Endothelial cell of umbilical vein (primary cell): ENCODE measurements at places on chromosomes 12 and 14.
A peak's percentile ranks its signal among the peaks of the same experiment; 100 is the strongest.

DNA sequence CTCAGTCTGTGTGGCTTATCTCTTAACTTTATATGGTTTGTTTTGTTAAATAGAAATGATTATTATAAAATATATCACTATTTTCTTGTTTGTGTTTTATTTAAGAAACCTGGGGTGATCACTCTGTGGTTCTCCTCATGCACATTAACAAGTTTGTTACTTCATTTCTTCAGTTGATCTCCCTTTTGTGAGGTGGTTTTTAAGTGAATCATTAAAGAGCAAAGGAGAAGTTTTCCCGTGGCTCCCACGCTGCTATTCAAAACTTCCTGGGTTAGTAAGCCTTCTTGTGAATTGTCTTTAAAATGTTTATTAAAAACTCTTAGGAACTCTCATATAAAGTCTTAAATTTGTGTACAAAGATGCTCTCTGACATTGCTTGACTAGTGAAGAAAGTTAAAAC is 11.8 kb downstream of the ADIPOR2 start:
- H3K27ac ChIP-seq: no peak overlapping the region
- H3K4me3 ChIP-seq: no peak overlapping the region
- peaks cover 2% of the 10 kb centered on the region for H3K4me1 ChIP-seq
- no peaks in the 10 kb centered on the region for H3K27me3 ChIP-seq
- no peak for DNase-seq

DNA sequence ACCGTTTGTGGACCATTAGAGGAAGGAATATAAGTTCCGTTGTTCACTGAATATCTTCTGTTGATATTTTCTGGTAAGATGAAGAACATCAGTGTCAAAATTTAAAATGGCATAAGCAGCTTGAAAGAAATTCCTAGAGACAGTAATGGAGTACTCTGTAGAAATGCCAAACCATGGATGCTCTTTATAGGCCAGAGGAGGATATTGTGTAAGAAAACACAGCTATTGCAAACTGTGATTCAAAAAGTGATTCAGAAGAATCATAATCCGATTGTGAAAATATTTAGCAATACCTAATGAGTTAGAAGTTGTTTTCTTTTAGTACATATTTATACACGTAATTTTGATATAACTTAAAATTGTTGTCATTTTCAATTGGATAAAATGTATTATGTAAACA is 102.8 kb downstream of the SLC16A7 start:
- DNase-seq: no peak
- no peaks in the 10 kb centered on the region for H3K36me3 ChIP-seq
- H3K27me3 ChIP-seq: no peaks in the 10 kb centered on the region
- no peak overlapping the region for H3K4me3 ChIP-seq

DNA sequence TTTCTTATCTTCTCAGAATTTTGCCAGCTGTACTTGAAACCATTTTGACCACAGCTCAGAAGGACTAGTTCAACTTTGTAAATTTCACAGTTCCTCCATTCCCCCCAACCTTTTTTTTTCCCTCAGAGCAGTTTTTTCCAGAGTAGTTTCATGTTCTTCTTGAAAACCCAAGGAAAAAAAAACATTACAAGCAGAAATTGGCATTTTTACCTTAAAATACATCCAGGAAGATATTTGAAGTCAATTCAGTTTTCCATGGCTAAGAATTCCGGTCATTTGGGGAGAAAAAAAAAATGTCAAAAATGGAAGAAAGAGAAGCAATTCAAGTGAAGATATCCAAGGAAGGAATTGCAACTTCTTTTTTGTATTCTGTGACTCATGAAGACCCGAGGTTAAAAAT is 39.5 kb downstream of the SYNE2 start:
- peaks cover 37% of the 10 kb centered on the region for H3K4me1 ChIP-seq
- no peak overlapping the region for H3K27ac ChIP-seq
- H3K36me3 ChIP-seq: no peaks in the 10 kb centered on the region
- no peak overlapping the region for H3K4me3 ChIP-seq

DNA sequence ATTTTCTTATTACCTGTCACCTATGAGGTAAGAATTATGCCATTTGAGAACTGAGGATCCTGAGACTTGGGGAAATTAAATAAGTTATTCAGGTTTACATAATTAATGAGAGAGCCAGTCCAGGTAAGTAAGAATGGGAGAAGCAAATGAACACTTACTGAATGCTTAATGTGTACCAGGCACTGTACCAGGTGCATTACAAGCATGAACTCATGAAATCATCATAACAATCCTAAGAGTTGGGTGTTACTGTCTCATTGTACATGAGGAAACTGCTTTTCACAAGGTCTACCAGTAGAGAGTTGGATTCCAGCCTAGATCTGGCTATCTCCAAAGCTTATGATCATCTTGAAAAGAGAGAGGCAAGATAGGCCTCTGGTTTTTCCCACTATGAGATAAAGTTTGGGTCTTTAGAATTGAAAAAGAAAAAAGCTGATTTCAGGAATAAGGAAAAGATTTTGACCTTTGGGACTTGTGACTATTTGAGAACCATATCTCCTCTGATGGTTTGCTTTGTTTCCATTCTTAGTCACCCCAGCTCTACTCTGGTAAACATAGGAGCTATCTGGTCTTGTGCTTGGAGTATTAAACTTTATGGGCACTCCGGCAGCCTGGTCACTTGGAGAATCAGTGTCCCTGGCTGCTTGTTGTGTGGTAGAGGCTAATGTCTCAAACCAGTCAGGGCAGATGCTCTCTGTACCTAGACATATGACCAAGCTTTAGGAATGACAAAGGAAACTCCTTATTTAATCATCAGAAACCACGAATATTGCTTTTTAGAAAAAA is 48.0 kb downstream of the PTHLH start:
- peaks cover 13% of the 10 kb centered on the region for H3K4me1 ChIP-seq
- no peaks in the 10 kb centered on the region for H3K27me3 ChIP-seq
- H3K36me3 ChIP-seq: no peaks in the 10 kb centered on the region

DNA sequence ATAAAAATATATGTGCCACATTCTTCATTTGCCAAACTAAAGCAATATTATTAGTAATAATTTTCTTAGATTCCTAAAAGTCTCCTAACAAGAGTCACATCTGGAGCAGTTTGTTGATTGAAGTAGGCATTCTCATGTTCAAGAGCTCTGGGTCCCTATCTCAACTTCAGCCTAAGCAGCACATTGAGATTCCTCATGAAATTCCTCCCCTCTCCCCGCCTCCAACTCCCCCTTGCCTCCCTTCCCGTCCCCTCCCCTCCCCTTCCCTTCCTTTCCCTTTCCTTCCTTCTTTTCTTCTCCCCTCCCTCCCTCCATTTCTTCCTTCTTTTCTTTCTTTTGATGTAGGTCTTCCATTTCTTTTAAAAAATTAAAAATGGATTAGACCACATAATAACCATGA is 48.7 kb upstream of the NAV3 start:
- H3K27me3 ChIP-seq: no peaks in the 10 kb centered on the region
- H3K4me1 ChIP-seq: peaks cover 4% of the 10 kb centered on the region
- DNase-seq: no peak

- no peaks in the 10 kb centered on the region for H3K36me3 ChIP-seq
- H3K27me3 ChIP-seq: no peaks in the 10 kb centered on the region
- peak; percentile 45 for DNase-seq
These were observed 42.9 kb upstream of the EEA1 start for GRCh38 chr12:92971859-92972524.

DNA sequence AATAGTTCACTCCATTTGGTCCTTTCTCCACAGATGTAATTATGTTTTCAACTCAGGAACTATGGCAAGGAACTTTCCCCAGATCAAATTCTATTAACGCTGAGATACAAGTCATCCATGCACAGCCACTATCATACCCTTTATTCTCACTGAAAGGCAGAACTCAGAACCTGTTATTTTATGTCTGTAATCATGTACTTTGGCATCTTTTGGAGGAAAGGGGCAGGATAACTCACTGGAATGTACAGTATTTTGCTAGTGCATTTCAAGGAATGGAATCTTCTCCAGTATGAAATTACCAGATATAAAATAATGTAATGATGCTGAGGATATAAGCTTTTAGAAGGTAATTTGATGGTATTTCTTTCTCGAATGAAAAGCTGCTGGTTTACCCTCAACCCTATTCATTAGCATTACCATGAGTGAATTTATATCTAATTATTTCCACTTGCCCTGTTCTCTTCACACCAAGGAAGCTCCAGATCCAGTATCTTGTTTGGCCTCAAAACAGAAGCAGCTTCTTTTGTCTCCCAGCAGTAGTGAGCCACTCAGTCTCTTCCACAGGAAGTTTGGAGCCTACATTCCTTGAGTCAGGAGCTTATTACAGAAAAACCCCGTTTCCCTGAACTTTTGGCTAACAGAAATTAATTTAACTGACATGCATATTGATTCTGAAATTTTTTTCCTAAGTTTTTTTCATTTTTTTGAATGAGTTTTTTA is 10.0 kb upstream of the AMHR2 start:
- H3K4me1 ChIP-seq: peaks cover 24% of the 10 kb centered on the region
- no peak for DNase-seq
- H3K36me3 ChIP-seq: peaks cover 15% of the 10 kb centered on the region
- no peak overlapping the region for H3K27ac ChIP-seq

DNA sequence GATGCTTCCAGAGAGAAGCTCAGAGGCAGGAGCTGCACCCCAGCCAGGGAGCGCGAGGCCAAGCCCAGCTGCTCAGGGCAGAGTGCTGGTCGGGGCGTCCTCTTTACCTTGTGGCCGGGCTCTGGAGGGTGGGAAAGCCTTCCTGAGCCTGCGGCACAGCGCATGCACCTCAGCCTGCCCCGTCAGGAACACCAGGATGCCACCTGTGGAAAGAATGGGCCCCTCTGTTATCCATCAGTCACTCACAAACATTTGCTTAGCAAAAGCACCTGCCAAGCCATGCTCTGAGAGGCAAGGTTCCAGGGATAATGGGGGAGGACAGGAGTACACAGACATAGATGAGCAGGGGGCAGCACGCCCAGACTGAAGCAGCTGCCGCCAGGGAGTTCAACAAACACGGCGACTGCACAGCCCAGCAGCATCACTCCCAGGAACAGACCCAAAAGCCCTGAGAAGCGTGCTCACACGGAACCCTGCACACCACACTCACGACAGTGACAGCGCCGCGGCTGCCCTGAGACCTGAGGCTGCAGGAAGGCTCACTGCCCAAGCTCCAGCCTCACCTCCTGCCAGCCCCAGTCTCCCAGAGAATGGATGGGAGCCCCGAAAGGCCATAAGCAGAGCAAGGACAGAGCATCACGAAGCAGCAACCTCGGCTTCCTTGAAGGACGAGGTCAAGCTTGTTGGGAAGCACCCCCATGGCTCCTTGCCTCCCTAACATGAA is 21.8 kb downstream of the DHX37 start:
- no peaks in the 10 kb centered on the region for H3K4me1 ChIP-seq
- no peaks in the 10 kb centered on the region for H3K27me3 ChIP-seq
- DNase-seq: no peak

DNA sequence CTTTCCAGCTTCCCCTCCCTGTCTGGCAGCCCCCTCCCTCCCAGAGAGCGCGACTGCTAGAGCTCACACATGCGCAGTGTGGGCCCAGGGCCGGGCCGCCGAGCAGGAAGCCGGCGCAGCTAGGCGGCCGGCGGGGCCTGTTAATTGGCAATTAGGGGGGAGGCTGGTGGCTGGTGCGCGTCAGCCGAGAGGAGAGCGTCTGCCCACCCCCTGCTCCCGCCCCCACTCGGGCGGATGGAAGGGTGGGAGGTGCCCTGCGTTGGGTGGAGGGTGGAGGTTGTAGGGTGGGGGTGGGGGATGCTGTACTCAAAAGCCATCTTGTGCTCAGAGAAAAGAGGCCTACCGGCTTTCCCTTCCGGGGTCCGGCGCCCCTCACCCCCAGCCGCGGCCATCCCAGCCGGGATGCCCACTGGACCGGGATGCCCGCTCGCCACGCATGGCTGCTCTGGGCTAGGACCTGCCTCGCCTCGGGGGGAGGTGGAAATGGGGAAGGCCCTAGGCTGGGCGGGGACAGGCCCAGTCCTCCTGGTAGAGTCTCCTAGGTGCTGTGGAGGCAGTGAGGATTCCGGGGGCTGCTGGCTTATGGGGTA is 9.2 kb downstream of the HOXC8 start:
- H3K27ac ChIP-seq: no peak overlapping the region
- peaks cover 3% of the 10 kb centered on the region for H3K4me1 ChIP-seq
- no peaks in the 10 kb centered on the region for H3K36me3 ChIP-seq
- DNase-seq: peak; percentile 65

DNA sequence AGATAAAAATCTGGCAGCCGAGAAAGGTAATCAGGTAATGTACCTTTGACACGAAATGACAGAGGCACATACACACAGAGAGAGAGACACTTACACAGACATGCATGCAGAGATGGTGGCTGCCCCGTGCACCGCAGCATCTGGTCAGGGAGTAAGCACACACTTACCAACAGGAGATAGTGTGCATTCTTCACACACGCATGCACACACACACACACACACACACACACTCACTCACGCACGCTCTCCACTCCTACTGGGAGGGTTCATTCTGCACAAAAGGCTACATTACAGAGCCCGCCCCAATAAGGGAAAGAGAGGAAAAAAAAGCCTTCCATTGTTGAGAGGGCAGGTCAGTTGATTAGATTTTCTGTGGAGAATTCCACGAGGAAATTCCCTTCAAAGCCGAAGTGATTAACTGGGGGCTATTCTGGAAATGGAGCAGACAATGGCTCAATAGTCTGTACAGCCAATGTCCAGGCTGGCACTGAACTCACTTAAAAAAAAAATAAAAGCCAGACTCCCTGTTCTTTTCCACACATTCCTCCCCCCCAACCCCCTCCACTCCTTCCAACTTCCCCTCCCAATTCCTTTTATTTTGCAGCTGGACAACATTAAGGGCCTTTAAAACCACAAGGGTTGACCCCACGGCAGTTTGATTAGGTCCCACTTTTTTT is 1.4 kb upstream of the SOX5 start:
- H3K4me1 ChIP-seq: peaks cover 6% of the 10 kb centered on the region
- peak; percentile 40 for DNase-seq
- no peak overlapping the region for H3K4me3 ChIP-seq
- H3K27ac ChIP-seq: no peak overlapping the region

GRCh38 chr12:7608184-7608911 is 57.4 kb downstream of the APOBEC1 start:
- H3K36me3 ChIP-seq: no peaks in the 10 kb centered on the region
- H3K4me1 ChIP-seq: no peaks in the 10 kb centered on the region
- DNase-seq: no peak
- no peaks in the 10 kb centered on the region for H3K27me3 ChIP-seq
- H3K27ac ChIP-seq: no peak overlapping the region

GRCh38 chr12:124605150-124605882 is 37.9 kb upstream of the NCOR2 start:
- no peaks in the 10 kb centered on the region for H3K36me3 ChIP-seq
- no peaks in the 10 kb centered on the region for H3K27me3 ChIP-seq
- H3K4me1 ChIP-seq: peaks cover 18% of the 10 kb centered on the region
- no peak overlapping the region for H3K4me3 ChIP-seq
- no peak overlapping the region for H3K27ac ChIP-seq

- no peak for DNase-seq
- no peaks in the 10 kb centered on the region for H3K36me3 ChIP-seq
- no peaks in the 10 kb centered on the region for H3K4me1 ChIP-seq
These were observed 27.3 kb downstream of the FRS2 start for GRCh38 chr12:69497308-69498026.
